Ureter (tissue), 1 donor: ENCODE measurements at places on chromosomes 6 and 20.

GRCh38 chr6:131995917-131996316, 44.7 kb upstream of the CCN2 start:
- DNase-seq: no peak

DNA sequence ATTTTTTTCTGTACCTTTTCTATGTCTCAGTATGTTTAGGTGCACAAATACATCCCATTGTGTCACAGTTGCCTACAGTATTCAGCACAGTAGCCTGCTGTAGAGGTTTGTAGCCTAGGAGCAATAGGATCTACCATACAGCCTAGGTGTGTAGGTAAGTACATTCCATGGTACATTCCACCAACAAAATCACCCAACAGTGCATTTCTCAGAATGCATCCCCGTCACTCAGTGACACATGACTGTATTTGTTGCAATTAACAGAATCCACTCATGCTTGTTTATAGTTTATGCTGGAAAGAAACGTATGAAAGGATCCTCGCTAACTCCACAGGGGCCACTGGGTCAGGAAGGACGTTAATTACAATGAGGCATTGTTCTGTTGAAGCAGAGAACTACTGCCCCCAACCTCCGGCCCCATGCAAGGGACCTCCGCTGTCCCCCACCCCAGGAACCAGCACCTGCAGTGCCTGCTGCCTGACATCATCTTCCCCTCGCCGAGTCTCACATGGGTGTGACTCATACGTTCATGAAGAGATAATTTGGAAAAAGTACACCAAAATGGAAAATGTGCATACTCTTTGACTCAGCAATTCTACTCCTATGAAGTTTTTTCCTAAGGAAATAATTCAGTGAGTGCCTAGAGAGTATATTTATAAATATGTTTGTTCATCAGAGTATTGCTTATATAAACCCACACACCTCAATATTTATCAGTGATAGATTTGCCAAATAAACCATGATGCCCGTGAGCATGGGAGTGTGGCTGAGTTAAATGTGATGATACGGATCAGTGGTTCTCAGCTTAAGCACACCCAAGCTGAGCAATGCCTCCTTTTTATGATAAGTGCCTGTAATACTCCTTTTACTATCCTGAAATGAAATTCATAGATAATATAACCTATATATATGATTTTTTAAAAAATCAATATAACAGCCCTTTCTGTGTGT, 156.4 kb upstream of the ECI2 start:
- no peak for DNase-seq

DNA sequence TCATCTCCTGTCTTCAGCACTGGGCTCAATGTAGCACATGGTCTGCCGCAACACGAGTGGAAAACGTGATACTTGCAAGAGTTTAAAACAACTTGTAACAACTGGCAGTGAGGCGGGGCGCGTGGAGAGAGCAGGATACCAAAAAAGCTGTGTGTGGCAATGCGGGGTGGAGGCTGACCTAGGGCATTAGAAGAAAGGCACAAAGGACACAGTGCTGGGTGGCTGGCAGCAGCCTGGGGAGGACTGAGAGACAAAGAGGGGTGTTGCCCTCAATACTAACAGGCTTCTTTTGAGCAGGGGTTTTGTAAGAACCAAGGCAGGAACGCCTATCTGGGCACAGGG, 1.5 kb upstream of the GFOD1 start:
- DNase-seq: no peak

DNA sequence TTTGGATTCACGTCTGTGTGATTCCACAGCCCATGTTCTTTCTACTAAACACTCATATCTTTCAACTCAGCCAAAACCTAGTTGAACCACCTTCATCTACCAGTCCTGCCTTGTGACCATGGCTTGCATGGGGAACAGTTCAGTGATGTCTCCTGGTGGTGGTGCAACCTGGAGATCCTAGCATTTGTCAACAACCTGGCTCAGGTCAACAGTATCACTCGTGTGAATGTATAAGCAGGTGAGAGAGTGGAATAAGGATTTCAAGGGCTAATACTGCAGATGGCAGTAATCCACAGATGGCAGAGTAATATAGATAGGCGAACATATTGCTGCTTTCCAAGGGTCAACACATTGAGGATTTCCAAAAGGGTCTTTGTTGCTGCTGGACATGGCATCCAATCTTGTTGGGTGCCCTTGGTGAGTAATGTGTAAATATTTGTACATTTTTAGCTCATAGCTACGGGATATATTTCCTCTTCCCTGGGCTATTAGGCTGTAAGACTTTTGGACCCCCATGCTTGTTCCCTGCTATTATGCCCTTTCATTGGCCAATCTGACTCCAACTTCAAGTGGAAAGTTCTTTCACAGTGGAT, 13.4 kb downstream of the PBOV1 start:
- DNase-seq: no peak

DNA sequence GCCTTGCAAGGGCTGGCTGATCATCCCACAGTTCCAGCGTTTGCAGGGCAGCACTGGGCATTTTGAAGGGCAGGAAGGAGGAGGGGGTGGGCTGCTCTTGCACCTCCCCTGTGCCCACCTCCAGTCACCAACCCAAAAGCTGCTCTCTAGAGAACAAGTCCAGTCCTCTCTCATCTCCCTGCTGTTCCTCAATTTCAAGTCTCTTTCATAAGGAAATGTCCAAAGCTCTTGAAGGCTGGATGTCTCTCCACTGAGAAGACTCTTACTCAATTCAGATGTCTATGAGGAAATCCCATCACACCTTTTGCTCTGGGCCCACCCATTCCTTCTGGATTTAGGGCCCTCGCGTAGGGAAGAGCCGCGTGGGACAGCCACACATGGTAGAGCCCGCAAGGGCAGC, 31.7 kb downstream of the WRNIP1 start:
- no peak for DNase-seq

- no peak for DNase-seq
Measured at GRCh38 chr20:7378864-7379605, 561.2 kb downstream of the HAO1 start.

- no peak for DNase-seq
Measured at GRCh38 chr20:5544175-5544574, 206.0 kb upstream of the SHLD1 start.

GRCh38 chr6:35304299-35304698, 6.7 kb downstream of the DEF6 start:
- DNase-seq: no peak

GRCh38 chr6:144392536-144392935, 107.4 kb downstream of the UTRN start:
- no peak for DNase-seq

GRCh38 chr6:91330896-91331295, 744.0 kb upstream of the MAP3K7 start:
- no peak for DNase-seq

DNA sequence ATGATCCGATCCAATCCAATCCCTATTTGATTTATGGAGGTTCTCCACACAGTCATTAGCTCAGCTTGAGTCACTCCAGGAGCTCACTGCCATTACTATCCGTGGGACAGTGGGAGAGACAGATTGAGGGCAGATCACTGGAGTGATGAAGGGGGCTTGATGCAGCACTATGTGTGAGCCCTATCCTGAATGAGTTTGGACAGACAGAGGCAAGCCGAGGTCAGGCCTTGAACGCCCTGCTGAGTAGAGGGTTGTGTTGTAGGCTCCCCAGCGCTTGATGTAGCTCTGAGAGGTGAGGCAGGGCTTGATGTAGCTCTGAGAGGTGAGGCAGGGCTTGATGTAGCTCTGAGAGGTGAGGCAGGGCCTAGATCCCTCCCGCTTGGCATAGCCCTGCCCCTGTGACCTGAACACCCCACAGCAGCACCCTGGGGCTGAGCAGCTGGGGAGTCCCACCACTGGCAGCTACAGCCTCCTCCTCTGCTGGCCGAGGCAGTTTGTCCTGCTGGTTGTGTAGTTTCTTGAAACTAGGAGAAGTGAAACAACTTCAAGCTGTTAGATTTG, 58.7 kb downstream of the ZFAND3 start:
- DNase-seq: no peak

GRCh38 chr6:84605298-84605697, 159.1 kb downstream of the TBX18 start:
- DNase-seq: no peak

DNA sequence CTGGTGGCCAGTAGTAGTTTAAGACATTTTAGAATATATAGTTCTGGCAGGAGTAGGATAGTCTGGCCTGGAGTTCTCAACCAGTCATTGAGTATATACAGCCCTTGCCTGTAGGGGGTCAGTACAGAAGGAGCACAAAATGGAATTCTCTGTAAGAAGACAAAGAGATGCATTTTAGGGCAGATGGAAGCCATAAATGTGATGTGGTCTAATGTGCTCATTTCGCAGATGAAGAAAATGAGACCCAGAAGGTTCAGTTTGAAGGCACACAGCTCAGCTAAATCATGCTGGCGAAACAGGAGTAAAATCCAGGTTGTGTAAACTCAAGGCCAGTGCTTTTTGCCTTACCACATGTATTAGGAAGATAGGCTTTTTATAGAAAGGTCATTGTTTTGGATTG, 29.6 kb downstream of the QKI start:
- no peak for DNase-seq

- no peak for DNase-seq
Measured at GRCh38 chr6:99350573-99350972, 1.1 kb upstream of the FAXC start.

DNA sequence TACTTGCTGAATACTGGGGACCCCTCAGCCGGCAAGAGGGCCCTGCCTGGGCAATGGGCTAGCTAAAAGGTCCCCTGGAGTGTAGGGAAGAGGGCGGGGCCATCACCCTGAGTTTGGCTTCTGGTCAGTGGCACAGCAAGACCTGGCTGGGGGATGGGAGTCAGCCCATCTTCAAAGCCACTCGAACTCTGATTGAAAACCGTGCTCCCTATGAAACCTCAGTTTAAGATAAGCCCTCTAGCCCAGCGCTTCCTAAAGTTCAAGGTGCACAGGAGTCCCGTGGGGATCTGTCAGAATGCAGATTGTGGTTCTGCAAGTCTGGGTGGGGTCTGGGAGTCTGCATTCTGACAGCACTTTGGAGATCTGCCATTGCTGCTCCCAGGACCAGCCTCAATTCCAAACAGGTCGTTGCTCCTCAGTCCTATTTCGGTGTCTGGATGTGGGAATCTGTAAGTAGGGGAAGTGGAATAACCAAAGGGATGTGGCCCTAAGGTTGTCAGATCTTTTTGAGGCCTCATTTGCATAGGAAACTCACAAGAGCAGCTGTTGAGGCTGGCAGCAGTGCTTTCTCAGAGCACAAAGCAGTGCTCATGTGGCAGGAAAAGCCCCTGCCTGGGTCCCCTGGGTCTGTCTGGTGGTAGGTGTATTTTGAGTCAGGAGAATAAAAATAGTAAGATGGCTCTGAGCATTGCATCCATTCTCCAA, 85.3 kb upstream of the SCP2D1 start:
- no peak for DNase-seq

DNA sequence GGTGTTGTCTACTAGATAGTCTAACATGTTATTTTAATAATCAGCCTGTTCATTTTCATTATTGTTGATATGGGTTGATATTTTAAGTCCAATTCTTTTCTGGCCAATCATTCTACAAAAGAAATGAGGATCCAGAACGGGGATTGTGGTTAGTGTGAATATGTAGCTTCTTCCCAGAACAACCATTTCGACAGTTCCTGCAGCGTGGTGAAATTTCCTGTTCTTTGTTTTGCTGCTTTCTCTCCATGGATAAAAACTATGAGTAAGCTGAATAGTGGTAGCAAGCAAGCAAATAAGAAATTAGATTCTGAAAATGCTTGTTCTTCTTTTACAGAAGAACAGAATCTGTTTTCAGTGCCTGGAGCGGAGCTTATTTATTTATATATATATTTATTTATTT, 65.5 kb upstream of the F13A1 start:
- DNase-seq: no peak
